SW480 (cell line): ENCODE measurements at places on chromosomes 1 and 21.
A peak's percentile ranks its signal among the peaks of the same experiment; 100 is the strongest.

- DNase-seq: no peak
These were observed 192.2 kb downstream of the ROR1 start for GRCh38 chr1:63966016-63966415.

- DNase-seq: no peak
These were observed 290.3 kb upstream of the SGIP1 start for GRCh38 chr1:66243548-66244130.

DNA sequence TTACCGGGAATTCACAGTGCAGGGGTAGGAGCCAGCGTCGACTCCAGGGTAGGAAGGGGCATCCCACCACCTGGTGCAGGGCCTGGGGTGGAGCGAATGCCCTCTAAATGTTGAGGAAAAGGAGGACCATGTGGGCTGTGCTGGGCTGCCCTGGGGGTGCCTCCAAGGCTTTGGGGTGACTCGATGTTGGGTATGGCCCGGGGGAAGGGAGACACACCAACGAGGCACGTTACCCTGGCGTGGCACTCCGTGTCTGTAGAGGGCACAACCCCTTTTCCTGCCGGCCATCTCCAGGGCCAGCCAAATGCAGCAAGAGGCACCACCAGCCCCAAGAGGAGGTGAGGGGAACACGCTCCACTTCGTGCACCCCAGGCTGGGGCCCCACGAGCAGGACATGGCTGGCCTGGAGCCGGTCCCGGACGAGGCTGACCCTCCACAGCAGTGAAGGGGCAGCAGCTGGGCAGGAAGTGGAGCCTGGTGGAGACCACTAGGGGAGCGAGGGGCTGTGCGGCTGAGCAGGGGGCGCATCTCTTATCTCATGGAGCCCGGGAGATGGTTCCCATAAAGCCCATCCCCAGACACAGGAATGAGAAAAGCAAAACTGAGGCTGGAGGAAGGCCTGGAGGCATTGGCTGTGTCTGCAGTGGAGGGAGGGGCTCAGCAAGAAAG lies 11.2 kb downstream of the ACTRT2 start:
- DNase-seq: no peak

GRCh38 chr1:194515916-194516315 lies 1329.5 kb upstream of the B3GALT2 start:
- no peak for DNase-seq

GRCh38 chr1:101198842-101199636 lies 37.8 kb upstream of the S1PR1 start:
- DNase-seq: no peak

DNA sequence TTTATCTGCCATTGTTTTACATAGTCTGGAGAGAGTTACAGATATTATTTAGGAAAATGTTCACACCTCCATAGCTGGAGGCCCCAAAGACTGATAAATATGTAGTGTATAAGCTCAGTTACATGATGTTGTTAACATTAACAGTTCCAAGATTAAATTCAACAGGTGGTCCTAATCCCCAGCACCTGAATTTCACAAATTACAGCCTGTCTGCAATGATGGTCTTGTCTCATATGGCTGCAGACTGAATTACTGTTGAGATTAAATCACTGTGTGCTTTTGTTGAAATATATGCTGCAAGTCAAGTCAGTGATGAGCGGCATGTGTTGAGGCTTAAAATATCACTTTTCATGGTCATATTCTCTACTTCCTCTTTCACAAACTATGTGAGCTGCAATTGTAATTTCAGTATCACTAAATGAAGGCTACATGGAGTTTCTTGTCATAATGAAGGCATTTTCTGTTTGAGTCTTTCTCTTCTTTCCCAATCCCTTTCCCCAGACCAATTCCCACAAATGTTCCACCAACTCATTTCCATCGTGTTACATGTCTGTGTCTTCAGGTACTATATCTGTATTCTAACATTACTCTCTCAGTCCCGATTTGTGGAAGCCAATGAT lies 4.2 kb downstream of the ST6GALNAC5 start:
- DNase-seq: no peak

DNA sequence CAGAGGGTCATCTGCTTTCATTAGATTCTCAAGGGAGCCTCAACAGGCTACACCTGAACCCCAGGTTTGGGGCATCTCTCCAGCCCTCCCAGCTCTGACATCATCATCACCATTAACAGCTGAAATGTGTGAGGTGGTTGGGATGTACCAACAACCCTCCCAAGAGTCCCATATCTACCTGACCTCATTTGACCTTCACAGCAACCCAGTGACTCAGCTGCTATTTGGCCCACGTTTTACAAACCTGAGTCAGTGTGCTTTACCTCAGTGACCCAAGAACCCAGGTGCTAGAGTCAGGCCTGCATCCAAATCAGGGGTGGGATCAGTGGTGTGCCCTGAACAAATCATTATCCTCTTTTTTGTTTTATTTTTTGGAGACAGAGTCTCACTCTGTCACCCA lies 53.3 kb upstream of the TINAGL1 start:
- DNase-seq: peak; percentile 28

GRCh38 chr1:221612047-221612777 lies 129.7 kb downstream of the DUSP10 start:
- DNase-seq: peak; percentile 26

DNA sequence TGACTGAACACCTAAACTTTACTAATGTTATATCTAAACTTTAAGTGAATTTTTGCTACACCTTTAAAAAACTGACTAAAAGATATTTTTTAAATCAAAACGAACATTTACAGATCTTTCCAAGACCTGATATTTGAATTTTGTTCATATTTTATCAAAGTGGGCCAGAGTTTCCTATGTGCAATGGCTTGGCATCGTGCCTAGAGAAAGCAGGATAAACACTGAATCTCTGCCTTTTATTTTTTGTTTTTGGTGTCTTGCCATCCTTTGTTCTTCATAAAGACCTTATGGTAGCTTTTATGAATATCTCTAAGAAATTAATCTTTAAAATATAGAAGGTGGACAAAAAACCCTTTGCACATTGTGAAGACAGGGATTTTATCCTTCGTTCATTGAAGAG lies 25.8 kb upstream of the VPS26C start:
- DNase-seq: no peak

- no peak for DNase-seq
These were observed 440 bp downstream of the TNFRSF25 start for GRCh38 chr1:6465461-6466005.

DNA sequence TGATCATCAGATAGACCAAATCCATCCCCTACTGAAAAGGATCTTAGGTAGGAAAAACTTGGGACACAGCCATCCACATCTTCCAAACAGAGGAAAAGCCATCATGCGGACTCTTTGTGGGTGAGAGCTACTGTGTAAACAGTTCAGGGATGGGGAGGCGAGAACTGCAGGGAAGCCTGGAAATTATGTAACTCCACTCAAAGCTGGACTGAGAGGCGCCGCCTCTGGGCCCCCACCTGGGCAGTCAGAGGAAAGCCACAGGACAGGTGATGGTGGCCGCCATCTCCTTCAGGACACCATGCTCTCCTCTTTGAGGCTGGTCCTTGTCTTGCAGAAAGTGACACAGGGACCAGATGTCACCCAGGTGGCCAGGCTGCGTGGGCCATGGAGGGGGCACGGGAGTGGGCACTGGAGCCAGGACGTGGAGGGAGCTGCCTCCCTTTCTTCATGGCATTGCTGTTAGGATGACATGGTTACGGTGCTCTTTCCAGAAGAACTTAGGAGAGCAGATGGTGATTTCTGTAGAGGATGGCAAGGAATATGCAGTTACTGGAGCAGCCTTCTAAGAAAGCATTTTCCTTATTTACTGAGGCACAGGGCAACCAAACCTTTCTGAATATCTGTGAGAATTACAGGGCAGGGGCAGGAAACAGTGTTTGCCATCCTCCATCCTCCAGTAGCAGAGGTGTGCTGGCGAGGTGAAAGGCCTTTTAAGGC lies 32.0 kb upstream of the TDRD10 start:
- DNase-seq: no peak

- DNase-seq: no peak
These were observed 88.3 kb downstream of the URB2 start for GRCh38 chr1:229714306-229714705.

DNA sequence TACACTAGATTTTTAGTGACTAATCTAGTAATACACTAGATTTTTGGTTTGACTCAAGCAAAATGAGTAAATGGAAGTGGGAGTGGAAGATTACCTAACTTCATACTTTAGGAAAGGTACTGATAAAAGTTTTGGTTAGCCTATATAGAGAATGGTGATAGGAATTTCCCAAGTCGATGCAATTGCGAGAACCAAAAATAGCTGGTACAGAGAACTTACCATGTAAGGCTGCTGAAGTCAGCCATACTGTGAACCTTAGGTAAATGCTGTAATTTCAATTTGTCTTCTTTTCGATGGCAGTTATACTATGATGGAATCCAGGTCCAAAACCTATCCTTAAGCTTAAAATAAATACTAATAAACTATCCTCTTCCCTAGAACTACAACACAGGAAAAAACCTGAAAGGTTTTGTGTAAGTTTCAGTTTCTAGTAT lies 4.6 kb downstream of the PNRC2 start:
- no peak for DNase-seq

GRCh38 chr1:246215510-246215903 lies 291.6 kb downstream of the SMYD3 start:
- no peak for DNase-seq

- DNase-seq: no peak
These were observed 210.7 kb upstream of the TMPRSS15 start for GRCh38 chr21:18614303-18614702.

DNA sequence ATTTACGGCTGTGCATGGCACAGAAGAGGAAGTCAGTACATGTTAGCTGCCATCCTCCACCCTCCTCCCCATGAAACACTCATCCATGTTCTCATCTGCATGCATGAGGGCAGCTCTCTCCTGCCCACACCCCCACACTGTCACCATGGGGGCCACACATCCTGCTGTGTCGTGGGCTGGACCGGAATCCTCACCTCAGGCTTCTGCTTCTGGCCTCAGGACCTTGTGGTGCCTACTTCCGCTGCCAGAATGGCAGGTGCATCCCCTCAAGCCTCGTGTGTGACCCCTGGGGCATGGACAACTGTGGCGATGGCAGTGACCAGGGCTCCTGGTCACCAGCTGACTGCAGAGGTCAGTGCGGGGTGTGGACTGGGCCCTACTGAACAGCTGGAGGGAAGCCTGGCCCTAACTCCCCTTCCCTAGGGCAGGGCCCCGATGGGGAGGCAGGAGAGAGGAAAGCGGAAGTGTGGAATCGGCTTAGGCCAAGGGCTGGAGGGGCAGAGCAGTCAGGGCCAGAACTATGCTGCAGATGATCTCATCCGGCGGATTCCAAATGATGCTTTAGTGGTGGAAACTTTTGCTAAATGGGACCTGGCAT lies 3.8 kb downstream of the LDLRAD2 start:
- no peak for DNase-seq

- DNase-seq: peak; percentile 50
These were observed 1.2 kb downstream of the KRTAP10-4 start for GRCh38 chr21:44574457-44575306.

- no peak for DNase-seq
These were observed 213.5 kb upstream of the MAP1LC3C start for GRCh38 chr1:242212401-242212800.

- no peak for DNase-seq
These were observed 37.5 kb upstream of the RD3 start for GRCh38 chr1:211529453-211529852.

GRCh38 chr1:116605315-116605714 lies 34.5 kb upstream of the CD58 start:
- DNase-seq: no peak

DNA sequence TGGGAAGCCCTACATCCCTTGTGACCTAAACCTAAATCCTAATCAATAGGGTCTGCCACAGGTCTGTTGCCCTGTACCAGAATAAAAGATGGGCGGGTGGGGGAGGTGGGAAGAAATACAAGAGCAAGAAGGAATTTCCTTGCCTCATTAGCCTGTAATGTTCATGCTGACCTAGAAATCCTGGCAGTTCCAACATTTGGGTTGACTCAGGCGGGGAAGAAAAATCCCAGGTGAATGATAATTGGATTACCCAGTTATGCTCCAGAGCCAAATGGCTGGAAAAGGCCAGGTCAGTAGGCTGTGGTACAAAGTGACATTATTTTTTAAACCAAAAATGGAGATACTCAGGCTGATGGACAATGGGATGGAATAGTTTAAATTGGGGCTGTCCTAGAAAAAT lies 27.3 kb upstream of the A3GALT2 start:
- no peak for DNase-seq

- DNase-seq: peak; percentile 60
These were observed 1.3 kb downstream of the EDARADD start for GRCh38 chr1:236395230-236395946.

- DNase-seq: no peak
These were observed 178.0 kb downstream of the RYR2 start for GRCh38 chr1:237219751-237220642.

GRCh38 chr1:236716160-236716559 lies 29.9 kb downstream of the ACTN2 start:
- no peak for DNase-seq

DNA sequence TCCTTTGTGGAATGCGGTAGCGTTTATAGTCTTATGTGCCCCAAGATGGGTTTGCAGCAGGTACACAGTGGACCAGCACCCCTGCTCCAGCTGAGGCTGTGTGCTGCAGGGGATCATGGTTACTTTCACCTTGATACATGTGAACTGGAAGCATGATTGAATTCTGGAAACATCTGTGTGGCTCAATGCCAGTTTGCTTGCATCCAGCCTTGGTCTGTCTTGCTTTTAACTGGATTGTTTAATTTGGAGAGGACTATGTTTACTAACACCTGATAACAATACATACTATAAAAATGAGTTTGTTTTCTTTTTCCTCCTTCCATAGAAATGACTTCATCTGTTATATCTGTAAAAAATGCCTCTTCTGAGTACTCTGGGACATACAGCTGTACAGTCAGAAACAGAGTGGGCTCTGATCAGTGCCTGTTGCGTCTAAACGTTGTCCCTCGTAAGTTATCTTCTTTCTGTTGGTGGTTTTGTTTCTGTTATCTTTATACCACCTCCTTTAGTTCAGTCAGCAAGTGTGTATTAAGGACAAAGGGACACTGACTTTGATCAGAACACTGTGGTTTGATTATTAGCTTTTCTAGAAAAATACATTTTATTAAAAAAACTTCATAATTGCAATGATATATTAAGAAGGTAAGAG lies 47.7 kb downstream of the CXADR start:
- DNase-seq: no peak
